Heart right ventricle (tissue), 16 donors: ENCODE measurements at places on chromosomes 7 and 10.

- DNase-seq: no peak
Measured at GRCh38 chr7:157006829-157007469, 3.5 kb downstream of the MNX1 start.

DNA sequence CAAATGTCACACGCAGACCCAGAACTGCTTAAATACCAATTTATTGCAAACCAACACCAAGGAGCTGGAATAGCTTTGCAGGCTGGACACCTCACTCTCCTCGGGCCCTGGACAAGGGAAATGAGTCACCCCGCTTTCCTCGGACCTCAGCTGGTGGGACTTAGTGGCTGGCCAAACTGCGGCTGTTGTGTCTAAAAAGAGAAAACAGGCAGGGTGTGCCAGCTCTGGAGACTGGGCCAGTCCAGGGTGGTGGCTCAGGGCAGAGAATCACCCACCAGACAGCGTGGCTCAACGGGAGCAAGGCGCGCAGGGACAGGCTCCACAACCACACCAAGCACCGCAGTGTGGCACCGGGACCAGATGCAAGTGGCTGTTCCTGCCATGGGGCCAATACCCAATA is 58.2 kb upstream of the CAMK2B start:
- no peak for DNase-seq

GRCh38 chr10:128871671-128872231 is 595.3 kb upstream of the MGMT start:
- DNase-seq: no peak

GRCh38 chr7:24214670-24215069 is 69.3 kb upstream of the NPY start:
- DNase-seq: no peak

DNA sequence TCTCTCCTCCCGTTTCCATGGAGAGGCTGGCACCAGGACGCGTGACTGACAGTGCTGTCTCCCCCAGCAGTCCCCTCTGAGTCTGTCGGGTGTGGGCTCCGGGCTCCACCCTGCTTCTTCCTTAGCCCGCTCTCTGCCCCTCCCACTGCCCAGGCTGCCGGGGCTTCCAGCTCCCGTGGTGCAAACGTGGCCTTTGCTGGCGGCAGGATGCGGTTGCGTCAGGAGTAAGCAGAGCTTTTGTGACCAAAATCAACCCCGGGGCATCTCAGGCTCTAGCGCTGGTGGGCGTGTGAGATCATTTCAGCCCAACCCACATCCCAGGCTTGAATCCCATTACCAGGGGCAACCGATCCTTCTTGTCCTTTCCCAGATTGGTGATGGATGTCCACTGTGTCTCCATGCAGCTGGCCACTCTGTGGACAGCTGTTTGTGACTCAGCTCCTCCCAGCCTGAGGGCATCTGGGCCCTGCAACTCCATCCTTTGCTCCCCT is 28.2 kb downstream of the PTPRE start:
- DNase-seq: no peak
